ENCODE measurements at places on chromosomes 2 and 18.

GRCh38 chr2:36356990-36357846 lies 1.6 kb downstream of the CRIM1 start:
- DNase-seq, result no peak

- no peak for DNase-seq
Measured at GRCh38 chr18:47716632-47717185, 213.8 kb downstream of the SMAD2 start.

DNA sequence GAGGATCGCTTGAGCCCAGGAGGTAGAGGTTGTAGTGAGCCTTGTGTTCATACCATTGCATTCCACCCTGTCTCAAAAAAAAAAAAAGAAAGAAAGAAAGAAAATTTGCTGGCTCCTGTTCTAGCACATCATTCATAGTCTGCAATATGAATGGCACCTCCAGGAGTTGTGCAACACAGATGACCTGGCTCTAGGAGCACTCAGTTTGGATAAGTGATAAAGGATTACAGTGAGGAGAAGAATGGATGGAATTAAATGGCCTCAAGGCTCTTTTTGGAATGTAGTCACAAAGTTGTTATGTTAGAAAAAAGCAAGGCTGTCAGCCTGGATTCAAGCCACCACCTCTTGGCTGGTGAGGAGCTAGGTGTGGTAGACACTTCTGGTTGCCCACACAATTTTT lies 21.5 kb upstream of the SPRED2 start:
- no peak for DNase-seq

GRCh38 chr2:31893094-31893493 lies 117.7 kb downstream of the MEMO1 start:
- no peak for DNase-seq

DNA sequence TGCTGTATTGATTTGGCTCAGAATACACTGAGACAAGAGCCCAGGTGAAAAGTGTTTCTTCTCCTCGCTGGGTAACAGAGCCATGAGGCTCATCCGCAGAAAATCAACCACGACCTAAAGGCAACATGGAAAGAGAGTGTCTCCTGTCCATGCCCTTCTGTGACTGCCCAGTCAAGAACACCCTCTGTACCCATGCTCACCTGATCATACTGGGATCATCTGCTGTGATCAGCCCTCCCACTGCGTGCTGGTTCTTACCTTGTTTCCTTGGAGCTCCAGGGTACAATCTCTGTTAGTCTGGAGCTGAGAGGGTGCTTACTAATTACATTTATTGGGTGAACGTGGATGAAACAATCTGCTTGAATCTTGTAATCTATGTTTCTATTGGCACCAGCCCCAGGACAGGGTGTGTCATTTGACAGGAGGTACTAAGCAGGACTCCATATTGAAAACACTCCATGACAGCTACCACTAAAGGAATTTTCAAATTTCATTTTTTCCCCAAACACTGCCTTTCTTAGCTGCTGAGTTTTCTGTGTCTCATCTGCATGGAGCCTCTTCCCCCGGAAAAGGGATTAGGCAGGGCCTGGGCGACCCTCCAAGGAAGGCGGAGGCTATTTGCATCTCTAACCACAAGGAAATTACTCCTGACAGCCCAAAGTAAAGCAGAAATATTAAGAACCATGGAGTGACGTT lies 39.7 kb upstream of the GRP start:
- no peak for DNase-seq

DNA sequence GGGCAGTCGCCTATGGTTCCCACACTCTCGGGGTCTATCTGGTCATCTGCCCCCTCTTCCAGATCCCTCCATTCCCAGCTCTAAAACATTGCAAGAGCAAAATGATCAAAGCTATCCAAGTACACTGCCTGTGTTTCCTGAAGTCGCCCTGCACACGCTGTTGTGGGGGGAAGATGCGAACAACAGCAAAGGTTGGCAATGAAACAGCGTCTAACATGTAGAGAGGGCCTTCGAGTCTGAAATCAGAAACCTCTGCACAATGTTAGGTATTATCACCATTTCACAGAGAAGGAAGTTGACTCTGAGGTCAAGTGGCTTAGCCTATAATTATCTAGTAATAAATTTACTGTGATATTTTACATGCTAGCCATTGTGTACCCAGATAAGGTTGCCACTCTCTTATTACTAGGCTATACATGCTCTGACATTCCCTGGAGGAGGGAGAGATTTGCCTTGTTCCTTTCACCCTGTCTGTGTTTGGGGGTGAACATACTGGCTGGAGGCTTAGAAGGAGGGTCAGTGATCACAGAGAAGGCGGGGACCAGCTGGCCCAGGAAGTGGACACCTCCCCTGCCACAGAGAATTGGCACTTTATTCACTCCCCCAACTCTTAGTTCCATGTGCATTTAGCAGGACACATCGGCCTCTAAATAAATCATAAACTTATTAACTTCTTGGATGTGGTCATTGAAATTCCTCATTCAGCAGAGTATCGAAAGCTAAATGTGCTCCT lies 36.8 kb downstream of the KCTD1 start:
- DNase-seq, result peak; percentile 81

DNA sequence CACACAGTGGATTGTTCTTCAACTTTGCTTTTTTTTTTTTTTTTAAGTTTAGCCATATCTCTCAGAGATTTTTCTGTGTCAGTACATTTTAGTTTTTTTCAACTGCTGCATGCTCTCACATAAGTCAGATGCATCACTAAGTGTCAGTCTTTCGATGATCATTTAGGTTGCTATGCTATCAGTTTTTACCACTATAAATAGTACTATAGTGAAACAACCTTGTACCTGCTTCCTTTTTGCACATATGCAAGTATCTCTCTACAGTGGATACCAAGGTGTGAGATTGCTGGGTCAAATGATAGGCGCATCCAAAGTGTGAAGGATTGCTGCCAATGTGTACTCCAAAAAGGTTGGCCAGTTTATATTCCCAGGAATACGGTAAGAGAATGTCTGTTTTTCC lies 33.5 kb upstream of the MAP4K3 start:
- DNase-seq, result no peak

GRCh38 chr2:160493227-160494028 lies at the start of gene RBMS1:
TSS of gene RBMS1 (minus strand) at chr2:160493807. CDS start at chr2:160493363, 444 bp downstream.
- DNase-seq, result peak; percentile 20

DNA sequence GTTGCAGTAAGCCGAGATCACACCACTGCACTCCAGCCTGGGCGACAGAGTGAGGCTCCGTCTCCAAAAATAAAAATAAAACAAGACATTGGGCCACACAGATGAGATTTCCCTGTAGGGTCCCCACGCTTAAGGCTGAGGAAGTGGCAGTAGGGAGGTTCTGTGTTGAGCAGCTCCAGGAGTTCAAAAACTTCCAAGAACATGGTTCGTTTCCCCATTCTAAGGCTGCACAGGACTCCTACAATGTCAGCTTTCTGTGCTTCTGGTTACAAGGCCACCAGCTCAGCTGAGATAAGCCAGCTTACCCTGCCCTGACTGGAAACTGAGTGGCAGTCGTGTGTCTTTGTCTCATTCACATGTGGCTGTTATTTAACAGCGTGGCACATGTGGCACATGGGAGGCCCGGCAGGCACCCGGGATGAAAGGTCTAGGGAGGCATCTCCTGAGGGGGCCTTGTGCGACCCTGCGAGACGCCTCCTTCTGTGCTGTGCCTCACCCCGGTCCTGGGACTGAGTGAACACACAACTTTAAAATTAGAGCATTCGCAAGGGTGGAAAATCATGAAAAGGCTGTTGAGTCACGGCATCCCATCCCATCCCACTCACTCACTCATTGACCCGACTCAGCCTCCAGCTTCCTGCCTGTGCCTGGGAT lies 7.7 kb downstream of the ITGB1BP1 start:
- DNase-seq, result no peak

GRCh38 chr18:57023275-57023882 lies 123.5 kb upstream of the BOD1L2 start:
- no peak for DNase-seq

DNA sequence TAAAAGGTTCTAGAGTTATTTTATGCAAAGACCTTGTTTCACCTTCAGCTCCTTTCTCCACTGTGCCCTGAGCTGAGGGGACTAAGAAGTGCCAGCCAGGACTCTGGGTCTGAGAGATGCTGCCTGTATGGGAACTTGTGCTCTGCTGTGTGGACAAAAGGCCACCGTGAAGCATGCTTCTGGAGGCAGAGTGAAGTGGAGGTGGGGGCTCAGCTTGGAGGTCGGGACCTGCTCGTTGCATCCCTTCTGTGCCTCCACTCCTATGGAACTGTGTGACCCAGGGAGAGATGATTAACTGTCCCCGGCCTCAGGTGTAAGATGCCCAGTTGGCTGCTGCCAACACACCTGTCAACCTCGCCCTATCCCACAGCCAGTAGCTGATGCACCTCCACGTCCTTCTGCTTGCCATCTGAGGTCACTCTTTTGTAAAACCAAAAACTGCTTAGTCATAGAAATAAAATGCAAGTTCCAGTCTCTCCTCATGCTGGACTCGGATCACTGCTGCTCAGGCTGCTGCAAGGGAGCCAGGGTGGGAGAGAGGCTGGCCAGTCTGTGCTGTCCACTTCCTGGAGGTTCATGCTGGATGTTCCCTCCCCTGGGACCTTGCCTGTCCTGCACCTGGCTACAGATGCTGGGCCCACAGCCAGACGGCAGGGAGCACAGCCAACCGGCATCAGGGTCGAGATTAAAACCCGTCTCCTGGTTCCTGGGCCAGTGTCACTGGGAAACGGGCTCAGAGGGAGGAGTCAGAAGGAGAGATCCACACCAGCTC lies 113.2 kb downstream of the ACKR3 start:
- no peak for DNase-seq

- no peak for DNase-seq
Measured at GRCh38 chr2:189614585-189614984, 34.0 kb upstream of the SLC40A1 start.

- no peak for DNase-seq
Measured at GRCh38 chr2:193963472-193964119, 1693.4 kb upstream of the SLC39A10 start.

All from DMS153 (cell line).